ENCODE measurements at places on chromosomes 12 and 14. TPM values are rescaled to one million over a fixed set of nuclear protein-coding genes. Genes with fewer than 3 reads are reported as not detected.

Gene STAB2
- 1.2 TPM for total RNA-seq

DNA sequence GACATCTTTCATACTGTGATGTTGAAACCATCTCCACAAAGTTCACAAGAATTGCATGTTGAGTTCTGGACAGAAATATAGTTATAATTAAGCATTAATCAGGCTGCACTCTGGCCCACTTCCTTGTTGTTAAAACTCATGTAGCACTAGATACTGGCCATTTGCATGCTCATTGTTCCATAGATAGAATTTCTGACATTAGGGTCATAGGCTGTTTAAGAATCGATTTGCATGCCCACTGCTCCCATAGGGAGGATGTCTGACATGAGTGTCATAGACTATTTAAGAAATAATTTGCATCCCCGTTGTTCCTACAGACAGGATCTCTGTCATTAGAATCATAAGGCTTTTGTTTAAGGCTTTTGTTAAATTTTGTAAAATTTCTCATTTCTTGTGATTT lies 50.2 kb downstream of the MYF5 start:
- no peak for DNase-seq

Gene TMPRSS12
- not detected for total RNA-seq

Gene FAM222A
- total RNA-seq, result 0.79 TPM

GRCh38 chr14:92475451-92476187 lies 38.0 kb upstream of the RIN3 start:
- no peak for DNase-seq

DNA sequence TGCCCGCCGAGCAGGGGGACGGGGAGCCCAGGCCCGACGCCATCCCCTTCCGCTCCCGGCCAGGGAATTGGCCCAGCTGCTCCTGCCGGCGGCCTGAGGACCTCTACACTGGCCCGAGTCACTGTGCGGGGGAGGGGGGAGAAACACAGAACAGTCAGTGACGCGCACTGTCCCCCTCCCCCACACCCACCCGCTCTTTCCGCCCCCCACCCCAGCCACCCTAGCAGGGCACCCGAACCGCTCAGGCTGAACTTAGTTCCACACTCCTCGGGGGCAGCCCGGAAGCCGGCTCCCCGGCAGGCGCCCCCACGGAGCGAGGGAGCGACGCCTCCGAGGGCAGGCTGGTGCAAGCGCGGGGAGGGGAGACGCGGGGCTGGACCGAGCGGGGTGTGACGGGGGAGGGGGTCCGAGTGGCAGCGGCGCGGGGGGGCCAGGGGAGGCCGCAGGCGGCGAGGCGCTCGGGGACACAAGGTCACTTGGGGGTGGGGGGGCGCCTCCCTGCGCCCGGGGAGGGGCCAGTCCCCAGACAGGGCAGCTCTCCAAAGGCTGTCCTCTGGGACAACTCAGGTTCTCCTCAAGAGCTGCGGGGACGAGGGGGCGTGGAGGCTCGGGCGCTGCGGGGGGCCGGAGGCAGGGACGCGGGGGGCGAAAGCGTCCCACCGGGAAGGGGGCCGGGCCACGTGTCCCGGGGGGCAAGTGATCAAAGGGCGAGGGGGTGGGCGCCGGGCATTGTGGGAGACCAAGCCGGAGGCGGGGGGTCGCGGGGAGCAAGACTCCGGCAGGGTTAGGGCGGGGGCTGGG lies 648 bp downstream of the CHD4 start:
- DNase-seq, result peak; percentile 90

GRCh38 chr12:68538726-68539614 lies 71.7 kb upstream of the RAP1B start:
- peak; percentile 89 for DNase-seq

Gene B4GALNT1
- 6.0 TPM for total RNA-seq

DNA sequence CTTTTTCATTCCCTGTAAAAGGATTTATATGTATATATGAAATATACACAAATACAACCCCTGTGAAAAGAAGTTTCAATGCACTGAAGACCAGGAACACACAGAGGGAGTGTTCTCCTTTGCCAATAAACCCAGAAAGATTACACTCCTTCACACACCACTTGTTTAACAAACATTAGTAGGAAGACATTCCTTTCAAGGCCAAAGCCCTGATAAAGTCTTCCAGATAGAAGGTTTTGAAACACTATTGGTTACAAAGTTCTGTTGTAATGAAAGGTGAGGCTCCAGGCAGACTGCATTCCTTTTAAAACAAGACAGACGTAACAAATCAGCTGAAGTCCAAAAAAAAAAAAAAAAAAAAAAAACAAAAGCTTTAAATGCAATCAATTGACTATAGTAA lies 81.0 kb downstream of the PTPN21 start:
- DNase-seq, result no peak

DNA sequence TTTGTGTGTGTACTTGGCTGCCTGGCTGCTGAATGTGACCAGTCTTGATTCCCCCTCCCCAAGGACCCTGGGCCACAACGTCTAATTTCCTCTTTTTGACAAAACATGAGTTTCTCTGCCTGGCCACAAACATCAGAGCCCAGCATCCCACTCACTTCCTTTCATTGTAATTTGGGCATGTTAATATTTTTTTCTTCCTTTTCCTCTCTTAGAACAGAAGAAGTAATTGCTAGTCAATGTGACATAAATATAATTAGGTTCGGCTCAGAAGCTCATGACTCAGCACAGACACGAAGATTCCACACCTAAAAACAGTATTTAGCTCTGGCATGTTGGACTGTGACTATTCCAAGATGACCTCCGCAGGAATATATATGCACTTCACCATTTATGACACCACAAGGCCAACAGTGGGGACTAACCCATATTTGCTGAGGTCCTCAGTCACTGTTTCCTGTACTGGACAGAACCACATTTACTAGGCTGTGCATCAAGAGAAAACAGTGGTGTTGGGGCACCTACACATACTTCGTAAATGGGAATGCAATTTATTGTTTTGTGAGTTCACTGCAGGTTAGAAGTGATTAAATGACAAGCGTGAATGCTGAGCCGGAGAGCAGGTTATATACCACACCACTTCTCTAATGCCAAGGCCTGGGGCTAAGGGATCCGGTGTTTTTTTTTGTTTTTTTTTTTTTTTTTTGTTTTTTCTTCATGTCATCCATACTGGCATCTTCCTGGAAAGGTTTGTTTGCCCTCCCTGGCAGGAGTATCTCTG lies 4.2 kb downstream of the GSG1 start:
- DNase-seq, result no peak

GRCh38 chr12:120229487-120230325 lies 28.8 kb upstream of the RPLP0 start:
- no peak for DNase-seq

GRCh38 chr14:37658156-37658555 lies 62.7 kb downstream of the TTC6 start:
- DNase-seq, result no peak

Gene PTPRR
- 0.52 TPM for total RNA-seq

GRCh38 chr12:27732281-27732680 lies 21.6 kb downstream of the MRPS35 start:
- DNase-seq, result no peak

Gene LIN7A
- total RNA-seq, result 3.6 TPM

Gene GALNT8
- 1.9 TPM for total RNA-seq

- no peak for DNase-seq
Observed at GRCh38 chr14:77557391-77557790, 58.8 kb upstream of the ISM2 start.

DNA sequence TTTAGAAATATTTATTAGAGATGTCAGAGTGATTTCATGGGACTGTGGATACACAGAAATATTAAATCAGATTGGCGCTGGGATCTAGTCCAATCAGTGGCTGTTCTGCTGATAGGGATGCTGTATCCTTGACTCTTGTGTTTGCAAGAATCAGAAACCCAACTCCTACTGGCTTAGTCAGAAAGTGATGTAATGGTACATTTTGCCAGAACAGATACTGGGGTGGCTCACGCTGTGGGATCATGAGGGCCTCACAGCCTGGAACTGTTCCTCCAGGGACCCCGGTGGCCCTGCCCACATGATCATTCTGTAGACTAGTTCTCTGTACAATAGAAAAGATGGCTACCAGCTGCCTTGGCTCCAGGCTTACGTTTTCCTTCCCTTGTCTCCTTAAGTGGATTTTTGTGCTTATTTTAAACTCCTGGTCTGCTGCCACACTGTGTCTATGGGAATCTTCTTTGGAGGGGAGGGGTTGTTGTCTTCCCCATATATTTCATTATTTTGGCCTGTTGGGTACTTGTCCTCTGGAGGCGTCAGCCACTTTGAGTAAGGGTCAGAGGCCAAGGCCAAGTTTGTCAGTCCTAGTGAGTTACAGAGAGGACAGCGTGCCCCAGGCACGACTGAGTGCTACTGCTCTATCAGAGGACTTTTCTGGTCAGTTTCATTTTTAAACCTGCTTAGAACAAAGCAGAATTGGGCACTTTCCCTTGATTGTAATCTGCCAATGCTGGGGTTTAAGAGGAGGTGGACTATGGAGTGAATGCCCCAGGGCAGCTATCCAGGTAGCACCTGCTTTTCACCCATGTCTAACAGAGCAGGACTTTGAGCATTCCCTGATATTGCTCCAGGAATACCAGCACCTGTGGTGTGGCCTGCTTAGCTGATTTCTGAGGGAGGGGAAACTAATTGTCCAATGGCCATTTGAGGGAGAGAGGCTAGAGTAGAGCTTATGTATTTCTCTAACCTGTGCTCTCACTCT lies 164.3 kb downstream of the SLC5A8 start:
- DNase-seq, result no peak

Gene UTP20
- total RNA-seq, result 11.3 TPM

Gene LUM
- 361 TPM for total RNA-seq

- DNase-seq, result no peak
Observed at GRCh38 chr12:106192659-106193393, 54.1 kb upstream of the NUAK1 start.

DNA sequence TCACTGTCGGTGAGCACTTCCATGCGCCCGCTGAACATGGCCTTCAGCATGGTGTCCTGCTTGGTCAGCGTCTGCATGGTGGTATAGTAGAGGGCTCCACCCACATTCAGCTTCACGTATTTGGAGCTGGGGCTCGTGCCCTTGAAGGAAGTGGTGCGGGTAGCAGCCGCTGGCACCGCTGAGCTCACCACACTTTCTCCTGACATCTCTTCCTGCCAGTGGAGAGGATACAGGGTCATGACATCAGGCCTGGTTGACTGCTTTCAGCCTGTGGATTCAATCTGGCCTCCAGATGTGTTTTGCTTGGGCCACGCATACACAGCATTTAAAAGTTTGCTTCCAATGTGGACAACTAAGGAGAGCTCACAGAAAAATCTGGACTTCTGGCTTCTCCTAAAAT lies 7.6 kb downstream of the KCTD10 start:
- peak; percentile 72 for DNase-seq

Gene MMP17
- total RNA-seq, result 4.3 TPM

DNA sequence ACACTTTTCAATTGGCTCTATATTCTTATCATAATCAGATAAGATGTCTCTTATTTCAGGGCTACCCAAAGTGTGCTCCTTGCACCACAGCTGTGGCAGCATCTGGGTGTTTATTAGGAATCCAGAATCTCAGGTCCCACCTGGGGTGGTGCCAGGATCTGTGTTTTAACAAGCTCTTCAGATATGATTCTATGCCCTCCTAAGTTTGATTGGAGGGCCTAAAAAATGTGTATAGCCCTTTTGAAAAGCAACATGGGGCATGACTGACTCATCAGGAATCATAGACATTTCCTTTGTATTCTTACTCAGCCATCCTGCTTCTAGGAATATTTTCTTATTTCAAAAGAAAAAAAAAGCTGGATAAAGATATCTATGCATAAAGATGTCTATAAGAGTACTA lies 103.1 kb downstream of the HELB start:
- no peak for DNase-seq

Gene PRB2
- total RNA-seq, result not detected

All from posterior vena cava (tissue), 2 donors.